ENCODE measurements at places on chromosomes 3 and 15.

GRCh38 chr3:98994128-98994762, 92.8 kb upstream of the DCBLD2 start:
- DNase-seq = peak; percentile 85

DNA sequence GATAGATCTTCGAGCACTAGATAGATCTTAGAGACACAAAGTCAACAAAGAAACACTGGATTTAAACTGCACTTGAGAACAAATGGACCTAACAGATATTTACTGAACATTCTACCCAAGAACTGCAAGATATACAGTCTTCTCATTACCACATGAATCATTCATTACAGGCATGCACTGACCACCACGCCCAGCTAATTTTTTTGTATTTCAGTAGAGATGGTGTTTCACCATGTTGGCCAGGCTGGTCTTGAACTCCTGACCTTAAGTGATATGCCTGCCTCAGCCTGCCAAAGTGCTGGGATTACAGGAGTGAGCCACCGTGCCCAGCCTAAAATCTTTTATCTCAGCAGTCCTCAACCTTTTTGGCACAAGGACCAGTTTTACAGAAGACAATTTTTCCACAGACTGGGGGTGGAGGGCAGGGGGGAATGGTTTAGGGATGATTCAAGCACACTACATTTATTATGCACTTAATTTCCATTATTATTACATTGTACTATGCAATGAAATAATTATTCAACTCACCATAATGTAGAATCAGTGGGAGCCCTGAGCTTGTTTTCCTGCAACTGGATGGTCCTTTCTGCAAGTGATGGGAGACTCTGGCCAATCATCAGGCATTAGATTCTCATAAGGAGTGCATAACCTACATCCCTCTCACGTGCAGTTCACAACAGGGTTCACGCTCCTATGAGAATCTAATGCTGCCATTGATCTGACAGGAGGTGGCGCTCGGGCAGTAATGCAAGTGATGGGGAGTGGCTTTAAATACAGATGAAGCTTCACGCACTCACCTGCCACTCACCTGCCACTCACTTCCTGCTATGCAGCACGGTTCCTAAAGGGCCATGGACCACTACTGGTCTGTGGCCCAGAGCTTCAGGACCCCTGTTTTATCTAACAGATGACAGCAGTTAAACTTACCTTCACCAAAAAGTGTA, 21.7 kb downstream of the CSNK1G1 start:
- peak; percentile 45 for DNase-seq

- DNase-seq = peak; percentile 34
Measured at GRCh38 chr3:4597208-4597985, 104.2 kb downstream of the ITPR1 start.

GRCh38 chr3:58679446-58679845, 12.9 kb upstream of the FAM3D start:
- DNase-seq = peak; percentile 75

- no peak for DNase-seq
Measured at GRCh38 chr3:1442271-1442670, 349.4 kb downstream of the CNTN6 start.

- DNase-seq = no peak
Measured at GRCh38 chr3:23831517-23832394, 26.0 kb downstream of the UBE2E1 start.

GRCh38 chr15:98513428-98513986, 134.8 kb upstream of the IGF1R start:
- no peak for DNase-seq

DNA sequence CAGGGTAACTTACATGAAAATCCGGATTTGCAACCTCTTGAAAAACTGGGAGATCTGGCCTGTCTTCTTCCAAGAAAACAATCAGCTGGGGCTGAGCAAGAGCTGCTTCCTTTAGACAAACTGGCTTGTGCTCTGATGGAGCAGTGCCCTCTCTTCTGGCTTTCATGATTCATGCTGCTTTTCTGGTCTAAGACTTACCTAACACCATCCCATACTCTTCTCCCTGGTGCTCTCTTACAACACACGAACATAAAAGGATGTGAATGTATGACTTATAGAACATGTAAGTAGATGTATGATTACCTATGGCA, 9.9 kb downstream of the TJP1 start:
- peak; percentile 44 for DNase-seq

GRCh38 chr3:27281671-27282150, 87.5 kb downstream of the NEK10 start:
- no peak for DNase-seq

DNA sequence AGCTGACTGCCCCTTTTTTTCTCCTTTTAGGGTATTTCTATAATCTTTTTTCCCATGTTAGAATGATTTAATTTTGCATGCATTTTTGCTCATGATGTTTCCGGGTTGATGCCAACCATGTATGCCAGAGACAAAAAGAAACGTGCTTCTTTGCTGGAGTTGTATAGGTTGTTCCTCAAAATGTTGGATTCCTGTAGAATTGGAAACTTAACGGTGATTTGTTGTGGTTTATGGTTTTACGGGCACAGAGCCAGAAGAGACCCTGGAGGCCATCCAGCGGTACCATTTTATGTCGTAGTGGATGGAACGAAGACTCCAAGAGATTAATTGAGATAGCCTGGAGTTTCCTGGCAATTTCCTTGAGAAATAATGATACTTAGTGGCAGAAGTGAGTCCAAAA, 481.5 kb upstream of the RGMA start:
- DNase-seq = no peak

- DNase-seq = no peak
Measured at GRCh38 chr15:33084661-33085060, 109.9 kb downstream of the FMN1 start.

GRCh38 chr3:46830801-46831200, 32.4 kb downstream of the MYL3 start:
- DNase-seq = no peak

DNA sequence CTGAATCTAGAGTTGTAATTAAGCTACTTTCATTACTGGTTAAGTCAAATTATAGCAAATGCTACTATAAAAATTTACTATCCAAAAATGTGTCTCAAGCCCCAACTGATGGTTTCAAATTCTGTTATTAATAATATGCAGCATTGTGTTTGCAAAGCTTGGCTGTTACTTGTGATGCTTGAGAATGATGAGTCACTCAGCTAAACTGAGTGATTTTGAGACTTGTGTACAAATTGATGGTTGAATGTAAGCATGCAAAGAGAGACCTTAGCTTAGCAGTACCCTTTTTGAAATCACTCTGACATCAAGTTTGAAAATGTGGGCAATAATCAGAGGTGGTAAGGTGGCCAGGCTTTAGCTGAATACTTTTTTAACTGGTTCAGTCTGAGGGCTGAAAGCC, 27.6 kb downstream of the OPA1 start:
- peak; percentile 44 for DNase-seq

GRCh38 chr3:57992452-57993213, 15.6 kb upstream of the FLNB start:
- no peak for DNase-seq

DNA sequence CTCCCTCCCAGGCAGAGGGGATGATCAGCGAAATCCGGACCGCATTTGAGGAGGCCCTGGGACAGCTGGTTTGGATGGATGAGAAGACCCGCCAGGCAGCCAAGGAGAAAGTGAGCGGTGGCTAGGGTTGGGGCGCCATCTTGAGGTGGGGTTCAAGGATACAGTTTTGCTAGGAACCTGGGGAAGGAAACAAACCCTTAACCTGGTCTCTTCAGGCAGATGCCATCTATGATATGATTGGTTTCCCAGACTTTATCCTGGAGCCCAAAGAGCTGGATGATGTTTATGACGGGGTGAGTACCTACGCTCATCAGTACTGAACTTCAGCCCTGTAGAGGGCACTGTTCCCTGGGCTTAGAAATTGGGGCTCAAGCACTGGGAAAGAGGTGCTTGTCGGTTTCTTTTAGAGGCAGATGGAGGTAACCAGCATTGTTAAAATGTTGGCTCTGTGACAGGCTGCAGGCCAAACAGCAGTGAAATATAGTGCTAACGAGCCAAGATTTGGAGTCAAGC, 9.6 kb upstream of the PSMD2 start:
- peak; percentile 70 for DNase-seq

GRCh38 chr3:13835246-13835645, 44.6 kb downstream of the WNT7A start:
- no peak for DNase-seq

GRCh38 chr15:85616549-85617110, 178.1 kb downstream of the KLHL25 start:
- DNase-seq = peak; percentile 89

- no peak for DNase-seq
Measured at GRCh38 chr15:39878406-39878785, 41.7 kb downstream of the GPR176 start.

DNA sequence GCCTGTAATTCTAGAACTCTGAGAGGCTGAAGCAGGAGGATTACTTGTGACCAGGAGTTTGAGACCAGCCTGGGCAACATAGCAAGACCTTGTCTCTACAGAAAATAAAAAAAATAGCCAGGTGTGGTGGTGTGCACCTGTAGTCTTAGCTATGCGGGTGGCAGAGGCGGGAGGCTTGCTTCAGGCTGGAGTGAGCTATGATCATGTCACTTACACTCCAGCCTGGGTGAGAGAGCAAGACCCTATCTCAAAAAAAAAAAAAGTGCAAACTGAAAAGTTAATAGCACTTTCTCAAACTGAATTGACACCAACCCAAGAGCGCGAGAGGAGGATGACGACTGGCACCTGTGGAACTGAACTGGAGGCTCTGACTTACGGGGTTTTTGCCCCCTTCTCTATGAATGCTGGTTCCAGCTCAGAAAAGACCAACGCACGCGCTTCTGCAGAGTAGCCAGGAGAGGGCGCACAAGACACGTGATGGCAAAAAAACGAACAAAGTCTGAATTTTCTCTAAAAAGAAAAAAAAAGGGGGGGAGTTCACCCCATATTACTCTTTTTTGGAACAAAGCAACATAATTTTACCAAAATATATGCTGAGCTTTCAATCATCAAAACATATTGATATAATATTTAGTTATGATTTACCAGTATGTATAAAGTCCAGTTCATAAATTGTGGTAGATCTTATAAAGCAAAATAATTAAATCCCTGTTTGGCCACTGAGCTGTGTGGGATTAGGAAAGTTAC, 23.7 kb downstream of the CFAP92 start:
- peak; percentile 80 for DNase-seq

DNA sequence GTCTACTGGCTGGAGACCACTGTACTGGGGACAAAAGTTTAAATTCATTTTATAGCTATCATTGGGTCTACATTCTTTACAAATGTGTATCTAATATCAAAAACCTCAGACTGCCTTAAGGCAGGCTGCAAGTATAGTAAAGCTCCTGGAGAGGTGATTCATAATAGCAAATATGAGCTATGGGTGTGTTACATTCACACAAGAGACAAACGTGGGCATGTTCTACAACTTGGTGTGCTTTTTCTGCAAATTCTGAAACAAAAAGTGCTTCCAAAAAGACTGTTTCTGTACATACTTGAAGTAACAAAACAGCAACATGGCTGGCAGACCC, 1101.4 kb downstream of the ROBO1 start:
- DNase-seq = peak; percentile 73

DNA sequence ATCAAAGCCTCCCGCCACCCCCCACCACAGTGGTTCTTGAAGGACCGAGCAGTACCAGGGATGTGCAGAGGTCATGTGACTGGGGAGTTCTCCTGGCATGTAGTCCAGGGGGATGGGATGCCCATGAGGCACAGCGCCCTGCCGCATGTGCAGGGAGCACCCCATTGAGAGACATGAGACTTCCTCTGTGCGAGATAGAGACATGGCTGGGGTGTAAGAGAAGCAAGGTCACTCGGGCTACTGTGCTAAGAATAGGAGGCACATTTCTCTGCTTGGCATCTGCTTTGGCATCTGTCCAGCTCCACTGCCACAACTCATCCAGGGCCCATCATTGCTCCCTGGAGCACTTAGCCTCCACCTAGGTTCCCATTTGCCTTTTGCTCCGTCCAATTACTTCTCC, 2.4 kb upstream of the CYP1A1 start:
- DNase-seq = no peak

- DNase-seq = no peak
Measured at GRCh38 chr3:58708116-58708791, 41.7 kb upstream of the FAM3D start.

GRCh38 chr3:16280671-16281070, 15.7 kb downstream of the OXNAD1 start:
- peak; percentile 40 for DNase-seq

DNA sequence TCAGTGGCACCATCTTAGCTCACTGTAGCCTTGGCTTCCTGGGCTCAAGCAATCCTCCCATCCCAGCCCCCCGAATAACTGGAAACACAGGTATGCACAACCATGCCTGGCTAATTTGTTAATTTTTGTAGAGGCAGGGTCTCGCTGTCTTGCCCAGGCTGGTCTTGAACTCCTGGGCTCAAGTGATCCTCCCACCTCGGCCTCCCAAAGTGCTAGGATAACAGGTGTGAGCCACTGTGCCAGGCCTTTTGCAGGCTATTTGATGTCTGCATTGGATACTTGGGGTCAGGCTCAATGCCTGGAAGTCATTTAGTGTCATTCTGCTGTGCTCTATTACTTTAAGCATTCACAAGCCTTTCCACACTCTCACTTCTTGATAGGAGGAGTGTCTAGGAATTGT, 17.6 kb downstream of the LIMD1 start:
- DNase-seq = no peak

- peak; percentile 88 for DNase-seq
Measured at GRCh38 chr3:48504051-48504946, at the start of gene SHISA5. SHISA5 (minus strand) TSS chr3:48504174; CDS start chr3:48504094, 80 bp downstream.

GRCh38 chr3:25421747-25422146, 6.3 kb upstream of the RARB start:
- no peak for DNase-seq

GRCh38 chr15:43285609-43286037, 18.9 kb upstream of the TGM5 start:
- peak; percentile 74 for DNase-seq

- DNase-seq = peak; percentile 30
Measured at GRCh38 chr3:117871934-117872333, 1162.4 kb downstream of the TUSC7 start.
